ENCODE measurements at places on chromosomes 7 and 10. TPM values are rescaled to one million over a fixed set of nuclear protein-coding genes. Genes with fewer than 3 reads are reported as not detected.

DNA sequence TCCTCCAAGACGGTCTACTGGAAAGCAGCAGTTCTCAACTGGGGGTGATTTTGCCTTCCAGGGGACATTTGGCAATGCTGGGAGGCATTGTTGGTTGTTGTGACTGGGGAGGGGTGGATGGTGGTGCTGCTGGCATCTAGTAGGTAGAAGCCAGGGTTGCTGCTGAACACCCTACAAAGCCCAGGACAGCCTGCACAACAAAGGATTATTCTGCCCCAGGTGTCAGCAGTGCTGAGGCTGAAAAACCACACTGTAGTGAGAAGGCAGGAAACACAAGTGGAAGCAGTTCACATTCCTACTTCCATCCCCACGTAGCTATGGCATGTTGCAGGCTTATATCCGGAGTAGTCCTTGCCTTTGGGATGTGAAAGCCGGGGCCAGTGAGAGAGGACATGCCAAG is 86.9 kb downstream of the AOAH start:
- H3K36me3 ChIP-seq = no peaks in the 10 kb centered on the region
- no peaks in the 10 kb centered on the region for H3K4me1 ChIP-seq
- no peak overlapping the region for H3K4me3 ChIP-seq
- no peak overlapping the region for H3K27ac ChIP-seq

DNA sequence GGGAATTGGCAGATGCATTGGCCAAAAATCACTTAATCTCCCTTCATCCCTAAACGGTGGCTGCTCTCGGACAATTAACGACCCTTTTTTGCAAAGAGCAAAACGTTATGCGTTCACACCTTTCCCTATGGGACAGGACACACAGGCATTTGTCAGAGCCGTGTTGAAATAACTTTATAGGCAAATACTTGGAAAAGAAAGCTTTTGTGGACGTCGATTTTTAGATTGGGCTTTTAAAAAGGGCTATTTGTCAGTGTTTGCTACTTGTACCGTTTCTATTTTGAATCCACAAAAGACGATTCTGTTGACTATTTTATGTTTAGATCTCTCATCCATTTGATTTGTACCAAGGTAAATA is 245.6 kb downstream of the SLC25A13 start:
- H3K27me3 ChIP-seq = no peaks in the 10 kb centered on the region
- H3K4me3 ChIP-seq = peak overlapping the region; percentile 43
- no peaks in the 10 kb centered on the region for H3K4me1 ChIP-seq
- H3K27ac ChIP-seq = no peak overlapping the region

Gene SEMA3C
- 130 TPM for total RNA-seq

Gene MYL10
- total RNA-seq = not detected

GRCh38 chr7:66454600-66455225 is 174.0 kb upstream of the KCTD7 start:
- no peaks in the 10 kb centered on the region for H3K27me3 ChIP-seq
- no peak for DNase-seq
- no peak overlapping the region for H3K27ac ChIP-seq
- H3K36me3 ChIP-seq = no peaks in the 10 kb centered on the region

DNA sequence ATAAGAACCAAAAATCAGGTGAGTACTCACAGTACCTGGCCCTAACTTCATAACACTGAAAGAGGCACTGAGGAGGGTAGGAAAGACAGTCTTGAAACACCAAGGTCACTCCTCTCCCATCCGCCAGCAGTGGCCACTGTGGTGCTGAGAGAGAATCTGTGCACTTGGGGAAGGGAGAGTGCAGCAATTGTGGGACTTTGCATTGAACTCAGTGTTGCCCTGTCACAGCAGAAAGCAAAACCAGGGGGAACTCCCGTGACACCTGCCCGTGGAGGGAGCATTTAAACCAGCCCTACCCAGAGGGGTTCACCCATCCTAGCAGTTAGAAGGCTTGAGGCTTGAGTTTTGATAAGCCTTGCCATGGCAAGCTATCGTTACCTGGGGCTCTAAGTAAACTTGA is 35.2 kb upstream of the MAP3K8 start:
- H3K27ac ChIP-seq = no peak overlapping the region
- H3K4me3 ChIP-seq = no peak overlapping the region
- H3K4me1 ChIP-seq = no peaks in the 10 kb centered on the region
- H3K36me3 ChIP-seq = no peaks in the 10 kb centered on the region

Gene HOXA7
- total RNA-seq = 9.6 TPM

DNA sequence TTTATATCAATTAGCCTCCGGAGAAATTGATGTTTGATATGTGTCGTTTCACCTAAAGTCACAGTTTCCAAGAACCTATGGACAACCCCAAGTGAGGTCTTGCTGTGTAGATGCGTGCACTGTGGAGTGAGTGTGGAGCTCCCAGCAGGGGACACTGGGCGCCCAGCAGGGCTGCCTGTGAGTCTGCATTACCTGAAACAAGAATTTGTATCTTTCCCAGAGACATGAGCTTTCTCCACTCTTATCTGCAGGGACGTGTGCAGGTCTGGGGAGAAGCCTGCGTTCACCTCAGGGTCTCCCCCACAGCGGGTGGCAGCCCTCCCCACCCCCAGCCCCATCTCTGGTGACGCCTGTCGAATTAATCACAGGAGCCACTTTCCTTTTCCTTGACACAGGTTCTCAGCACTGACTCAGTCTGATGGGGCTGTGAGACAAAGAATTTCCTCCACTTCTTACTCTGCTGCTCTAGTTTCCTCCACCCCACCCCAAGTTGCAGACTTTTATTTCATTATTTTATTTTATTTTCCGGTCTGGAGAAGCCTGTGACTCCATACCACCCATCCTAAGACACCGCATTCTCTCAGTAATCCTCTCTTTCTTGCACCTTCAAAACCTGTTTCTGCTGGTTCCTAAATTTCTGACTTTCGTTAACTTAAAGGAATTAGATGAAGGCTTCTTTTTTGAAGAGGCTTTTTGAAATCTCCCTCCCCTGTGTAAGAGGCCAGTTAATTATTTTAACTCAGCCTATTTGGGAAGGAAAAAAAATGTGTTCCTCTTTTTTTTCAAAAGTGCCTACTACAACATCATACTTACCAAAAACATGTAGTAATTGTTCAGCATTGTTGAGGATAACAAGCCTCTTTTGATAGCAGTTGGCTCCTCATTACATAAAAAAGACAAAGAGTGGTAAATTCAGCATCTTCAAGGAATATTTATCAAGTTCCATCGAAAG is 17.0 kb upstream of the INSIG1 start:
- no peaks in the 10 kb centered on the region for H3K36me3 ChIP-seq
- no peak for DNase-seq
- H3K4me3 ChIP-seq = no peak overlapping the region
- no peaks in the 10 kb centered on the region for H3K4me1 ChIP-seq
- H3K27me3 ChIP-seq = no peaks in the 10 kb centered on the region

GRCh38 chr10:58810751-58811150 is 298.1 kb downstream of the BICC1 start:
- H3K27me3 ChIP-seq = no peaks in the 10 kb centered on the region
- H3K36me3 ChIP-seq = no peaks in the 10 kb centered on the region
- no peak for DNase-seq
- no peaks in the 10 kb centered on the region for H3K4me1 ChIP-seq
- H3K27ac ChIP-seq = no peak overlapping the region
- H3K4me3 ChIP-seq = no peak overlapping the region

DNA sequence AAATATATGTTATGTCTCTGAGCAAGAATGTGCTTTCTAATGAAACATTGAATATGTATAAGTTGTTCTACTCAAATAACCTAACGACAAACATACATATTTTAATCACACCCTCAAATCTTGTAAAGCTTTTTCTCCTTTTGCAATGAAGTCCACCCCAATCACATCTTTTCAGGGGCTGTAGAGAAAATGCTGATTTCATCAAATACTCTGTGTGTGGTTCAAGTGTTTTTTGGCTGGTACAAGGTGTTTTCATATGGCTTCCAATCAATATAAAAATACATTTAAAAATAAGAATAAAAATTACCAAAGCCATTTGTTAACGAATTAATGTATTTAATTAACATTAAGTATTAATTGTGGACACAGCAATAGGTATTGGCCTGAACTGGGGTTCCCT is 57.2 kb upstream of the TMEM196 start:
- DNase-seq = no peak
- no peaks in the 10 kb centered on the region for H3K27me3 ChIP-seq
- H3K36me3 ChIP-seq = no peaks in the 10 kb centered on the region
- H3K4me1 ChIP-seq = no peaks in the 10 kb centered on the region
- H3K27ac ChIP-seq = no peak overlapping the region

DNA sequence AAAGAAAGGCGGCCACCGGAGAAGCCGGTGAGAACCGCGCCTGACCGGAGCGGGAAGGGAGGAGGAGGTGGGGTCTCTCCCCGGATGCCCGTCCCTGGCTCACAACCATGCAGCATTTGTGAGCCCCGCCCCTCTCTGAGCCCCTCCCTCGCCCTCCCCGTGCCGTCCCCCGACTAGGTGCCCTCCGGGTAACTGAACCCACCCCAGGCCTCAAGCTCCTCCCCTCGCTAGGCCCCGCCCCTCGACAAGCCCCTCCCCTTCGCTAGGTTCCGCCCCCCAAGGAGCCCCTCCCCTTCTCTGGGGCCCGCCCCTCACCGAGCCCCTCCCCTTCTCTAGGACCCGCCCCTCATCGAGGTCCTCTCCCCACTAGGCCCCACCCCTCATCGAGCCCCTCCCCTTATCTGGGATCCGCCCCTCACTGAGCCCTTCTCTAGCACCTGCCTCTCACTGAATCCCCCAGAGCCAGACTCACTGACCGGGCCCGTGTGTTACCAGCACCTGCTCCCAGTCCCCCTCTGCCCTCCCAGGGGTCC is 42.2 kb upstream of the HSPB1 start:
- H3K27me3 ChIP-seq = no peaks in the 10 kb centered on the region
- no peak for DNase-seq
- no peaks in the 10 kb centered on the region for H3K36me3 ChIP-seq
- H3K4me3 ChIP-seq = peak overlapping the region; percentile 27
- peaks cover 7% of the 10 kb centered on the region for H3K4me1 ChIP-seq
- H3K27ac ChIP-seq = no peak overlapping the region

Gene MMP21
- total RNA-seq = not detected

Gene OR2A42
- not detected for total RNA-seq

Gene ZNF425
- total RNA-seq = 1.9 TPM

- no peaks in the 10 kb centered on the region for H3K4me1 ChIP-seq
- H3K27me3 ChIP-seq = no peaks in the 10 kb centered on the region
- no peak overlapping the region for H3K27ac ChIP-seq
- DNase-seq = no peak
These were observed 135.3 kb upstream of the FAM20C start for GRCh38 chr7:57071-57470.

GRCh38 chr10:48536156-48536500 is 68.7 kb downstream of the ARHGAP22 start:
- H3K4me1 ChIP-seq = no peaks in the 10 kb centered on the region
- H3K27ac ChIP-seq = no peak overlapping the region
- no peaks in the 10 kb centered on the region for H3K27me3 ChIP-seq
- H3K36me3 ChIP-seq = no peaks in the 10 kb centered on the region

DNA sequence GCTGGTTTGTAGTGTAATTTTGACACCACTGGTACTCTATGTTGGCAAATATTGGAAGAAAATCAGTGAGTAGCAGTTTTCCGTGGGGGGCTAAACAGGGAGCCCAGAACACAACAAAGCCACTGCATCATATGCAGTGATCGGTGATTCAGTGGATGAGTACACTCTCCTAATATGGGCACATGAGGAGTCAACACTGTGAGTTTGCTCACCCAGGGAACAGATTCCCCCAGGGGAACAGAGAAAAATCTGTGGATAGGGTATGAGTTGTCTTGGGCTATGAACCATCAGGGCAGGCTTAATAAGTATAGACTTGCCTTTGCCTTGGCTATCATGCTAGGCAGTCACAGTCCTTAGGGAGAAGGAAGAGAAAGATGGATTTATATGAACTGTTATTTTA is 227.7 kb upstream of the SEMA3E start:
- H3K36me3 ChIP-seq = no peaks in the 10 kb centered on the region
- DNase-seq = no peak
- H3K27me3 ChIP-seq = no peaks in the 10 kb centered on the region
- no peak overlapping the region for H3K4me3 ChIP-seq
- H3K4me1 ChIP-seq = no peaks in the 10 kb centered on the region
- H3K27ac ChIP-seq = no peak overlapping the region

Gene UNC5B
- 5.5 TPM for total RNA-seq

Gene CALHM3
- total RNA-seq = not detected

GRCh38 chr10:71314028-71314693 is 4.9 kb upstream of the SLC29A3 start:
- H3K4me1 ChIP-seq = peaks cover 9% of the 10 kb centered on the region
- peak; percentile 46 for DNase-seq
- H3K27me3 ChIP-seq = no peaks in the 10 kb centered on the region
- no peak overlapping the region for H3K4me3 ChIP-seq

DNA sequence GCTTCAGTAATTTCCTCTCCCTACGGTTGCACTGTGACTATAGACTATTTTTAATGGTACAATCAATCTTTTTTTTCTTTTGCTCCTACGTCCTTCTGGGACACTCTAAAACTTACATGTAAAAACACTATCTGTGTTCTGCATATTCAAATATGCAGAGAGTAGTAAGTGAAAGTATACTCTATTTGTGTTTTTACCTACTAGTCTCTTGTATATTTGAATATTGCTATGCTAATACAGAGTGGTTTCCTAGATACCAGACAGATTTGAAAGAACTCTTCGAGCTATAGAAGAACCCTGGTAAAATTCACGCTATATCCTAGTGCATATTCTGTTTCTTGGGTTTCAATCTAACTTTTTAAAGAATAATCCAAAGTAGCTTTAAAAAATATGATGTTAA is 200.8 kb upstream of the LRRN3 start:
- no peaks in the 10 kb centered on the region for H3K36me3 ChIP-seq
- no peaks in the 10 kb centered on the region for H3K4me1 ChIP-seq
- no peak for DNase-seq
- no peaks in the 10 kb centered on the region for H3K27me3 ChIP-seq
- H3K4me3 ChIP-seq = no peak overlapping the region
